ENCODE measurements at places on chromosomes 1 and 21. TPM values are rescaled to one million over a fixed set of nuclear protein-coding genes. Genes with fewer than 3 reads are reported as not detected.

DNA sequence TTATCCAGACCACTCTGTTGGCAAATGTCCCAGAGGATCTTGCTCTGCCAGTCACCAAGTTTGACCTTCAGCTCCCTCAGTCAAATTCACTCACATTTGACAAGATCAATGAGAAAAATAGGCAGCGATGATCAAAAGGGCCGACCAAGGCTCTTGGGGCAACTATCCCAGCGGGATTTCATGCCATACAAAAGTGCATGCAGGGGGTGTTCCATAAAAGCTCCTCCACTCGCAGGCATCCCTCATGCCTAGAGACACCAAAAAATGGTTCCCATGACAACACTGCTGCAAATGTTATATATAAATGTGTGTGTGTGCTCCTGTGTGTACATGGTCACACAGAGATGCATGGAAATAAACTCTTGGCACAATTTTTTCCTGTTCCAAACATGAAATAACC is 16.2 kb upstream of the EIF4G3 start:
- peaks cover 15% of the 10 kb centered on the region for H3K4me1 ChIP-seq
- H3K27ac ChIP-seq = no peak overlapping the region
- H3K27me3 ChIP-seq = no peaks in the 10 kb centered on the region

Gene AGPAT3
- total RNA-seq = 62.6 TPM

- H3K4me1 ChIP-seq = no peaks in the 10 kb centered on the region
- H3K4me3 ChIP-seq = no peak overlapping the region
- no peak overlapping the region for H3K27ac ChIP-seq
- no peaks in the 10 kb centered on the region for H3K36me3 ChIP-seq
- DNase-seq = no peak
Measured at GRCh38 chr1:240691501-240691900, 79.5 kb upstream of the GREM2 start.

Gene BARHL2
- total RNA-seq = not detected

Gene OR10Z1
- total RNA-seq = not detected

DNA sequence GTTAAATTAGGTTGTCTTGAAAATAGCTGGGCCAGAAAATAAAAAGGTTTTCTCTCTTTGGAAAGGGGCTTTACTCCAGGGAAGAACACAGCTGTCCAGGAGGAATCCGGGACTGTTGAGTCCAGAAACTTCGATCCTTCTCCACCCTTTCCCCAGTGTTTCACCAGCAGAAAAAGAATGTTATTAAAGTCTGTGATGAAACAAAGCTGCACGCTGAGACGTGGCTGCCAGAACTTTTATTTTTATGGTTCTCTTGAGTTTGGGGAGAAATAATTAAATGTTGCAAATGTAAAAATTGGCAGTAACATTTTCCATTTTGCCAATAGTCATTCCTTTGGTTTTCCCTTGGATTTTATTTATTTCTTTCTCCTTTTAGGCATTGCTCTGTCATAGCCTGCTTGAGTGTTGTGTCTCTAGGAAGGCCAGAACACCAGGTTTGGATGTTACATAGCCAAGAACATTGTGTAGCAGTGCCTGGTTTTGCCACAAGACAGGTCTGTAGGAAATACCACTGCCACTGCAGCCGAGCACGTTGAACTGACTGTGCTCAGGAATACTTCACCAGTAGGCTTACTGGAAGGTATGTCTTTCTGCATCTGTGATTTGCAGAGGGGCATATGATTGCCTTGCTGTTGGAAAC is 87.4 kb downstream of the ROR1 start:
- no peaks in the 10 kb centered on the region for H3K27me3 ChIP-seq
- no peaks in the 10 kb centered on the region for H3K36me3 ChIP-seq
- no peaks in the 10 kb centered on the region for H3K4me1 ChIP-seq
- DNase-seq = no peak

All from T-cell (primary cell).